ENCODE measurements at places on chromosomes 7 and 10. TPM values are rescaled to one million over a fixed set of nuclear protein-coding genes. Genes with fewer than 3 reads are reported as not detected.
A peak's percentile ranks its signal among the peaks of the same experiment; 100 is the strongest.

DNA sequence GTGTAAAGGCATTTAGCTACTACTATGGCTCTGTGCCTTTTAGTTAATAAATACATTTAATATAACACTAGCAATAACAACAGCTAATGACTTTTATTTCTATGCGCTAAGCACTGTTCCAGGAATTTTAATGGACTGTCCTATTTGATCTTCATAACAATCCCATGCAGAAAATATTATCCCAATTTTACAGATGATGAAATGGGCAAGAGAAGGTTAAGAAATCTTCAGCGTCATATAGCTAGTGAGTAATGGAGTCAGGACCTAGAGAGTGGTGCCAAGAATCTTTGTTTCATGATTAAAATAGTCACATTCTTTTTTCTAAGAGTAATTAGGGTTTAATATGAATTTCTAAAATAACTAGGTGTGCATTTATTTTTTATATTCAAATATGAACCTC is 32.4 kb downstream of the ACTA2 start:
- no peak overlapping the region for H3K27ac ChIP-seq
- no peaks in the 10 kb centered on the region for H3K27me3 ChIP-seq
- H3K36me3 ChIP-seq, result no peaks in the 10 kb centered on the region

- no peaks in the 10 kb centered on the region for H3K27me3 ChIP-seq
- H3K36me3 ChIP-seq, result no peaks in the 10 kb centered on the region
- H3K4me3 ChIP-seq, result no peak overlapping the region
- H3K4me1 ChIP-seq, result peaks cover 35% of the 10 kb centered on the region
- peak; percentile 68 for DNase-seq
Observed at GRCh38 chr10:132570771-132571649, 33.4 kb downstream of the INPP5A start.

GRCh38 chr7:2116989-2117591 is 115.7 kb downstream of the MAD1L1 start:
- H3K27me3 ChIP-seq, result no peaks in the 10 kb centered on the region
- peaks cover 5% of the 10 kb centered on the region for H3K36me3 ChIP-seq
- H3K4me3 ChIP-seq, result no peak overlapping the region
- no peak for DNase-seq
- H3K4me1 ChIP-seq, result peaks cover 26% of the 10 kb centered on the region
- no peak overlapping the region for H3K27ac ChIP-seq

DNA sequence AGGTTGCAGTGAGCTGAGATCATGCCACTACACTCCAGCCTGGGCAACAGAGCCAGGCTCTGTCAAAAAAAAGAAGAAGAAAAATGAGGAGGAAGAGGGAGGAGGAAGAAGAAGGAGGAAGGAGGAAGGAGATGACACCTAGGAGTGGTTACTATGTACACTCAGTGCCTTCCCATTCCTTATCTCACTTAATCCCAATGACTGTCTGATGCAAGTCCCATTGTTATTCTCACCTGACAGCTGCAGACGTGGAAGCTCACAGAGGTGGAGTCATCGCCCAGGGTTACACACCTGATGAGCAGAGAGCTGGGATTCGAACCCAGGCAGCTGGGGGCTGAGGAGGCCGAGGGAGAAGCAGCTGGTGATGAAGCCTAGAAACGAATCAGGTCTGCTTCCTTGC is 258.8 kb downstream of the SNX10 start:
- peaks cover 3% of the 10 kb centered on the region for H3K4me1 ChIP-seq
- H3K27me3 ChIP-seq, result peaks cover 3% of the 10 kb centered on the region
- H3K4me3 ChIP-seq, result no peak overlapping the region
- no peak for DNase-seq

DNA sequence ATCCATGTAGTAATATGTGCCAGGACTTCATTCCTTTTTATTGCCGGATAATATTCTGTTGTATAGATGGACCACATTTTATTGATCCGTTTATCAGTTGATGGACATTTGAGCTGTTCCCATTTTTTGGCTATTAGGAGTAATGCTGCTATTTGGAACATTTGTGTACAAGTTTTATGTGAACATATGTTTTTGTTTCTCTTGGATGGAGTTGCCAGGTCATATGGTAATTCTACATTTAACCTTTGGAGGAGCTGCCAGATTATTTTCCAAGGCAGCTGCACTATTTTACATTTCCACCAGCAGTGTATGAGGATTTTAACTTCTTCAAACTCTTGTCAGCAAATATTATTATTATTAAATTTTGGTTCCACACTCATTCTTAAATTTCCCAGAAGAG is 59.2 kb downstream of the C10orf90 start:
- H3K27ac ChIP-seq, result no peak overlapping the region
- no peak overlapping the region for H3K4me3 ChIP-seq
- H3K27me3 ChIP-seq, result no peaks in the 10 kb centered on the region
- H3K36me3 ChIP-seq, result no peaks in the 10 kb centered on the region
- DNase-seq, result no peak

GRCh38 chr10:132724446-132724845 is 61.5 kb downstream of the NKX6-2 start:
- H3K27me3 ChIP-seq, result no peaks in the 10 kb centered on the region
- no peak overlapping the region for H3K27ac ChIP-seq
- H3K4me3 ChIP-seq, result no peak overlapping the region
- H3K4me1 ChIP-seq, result no peaks in the 10 kb centered on the region

- DNase-seq, result no peak
- H3K4me1 ChIP-seq, result peaks cover 13% of the 10 kb centered on the region
- peak overlapping the region; percentile 99 for H3K27ac ChIP-seq
- H3K36me3 ChIP-seq, result no peaks in the 10 kb centered on the region
Observed at GRCh38 chr7:39948375-39948955, 1.6 kb upstream of the CDK13 start.

DNA sequence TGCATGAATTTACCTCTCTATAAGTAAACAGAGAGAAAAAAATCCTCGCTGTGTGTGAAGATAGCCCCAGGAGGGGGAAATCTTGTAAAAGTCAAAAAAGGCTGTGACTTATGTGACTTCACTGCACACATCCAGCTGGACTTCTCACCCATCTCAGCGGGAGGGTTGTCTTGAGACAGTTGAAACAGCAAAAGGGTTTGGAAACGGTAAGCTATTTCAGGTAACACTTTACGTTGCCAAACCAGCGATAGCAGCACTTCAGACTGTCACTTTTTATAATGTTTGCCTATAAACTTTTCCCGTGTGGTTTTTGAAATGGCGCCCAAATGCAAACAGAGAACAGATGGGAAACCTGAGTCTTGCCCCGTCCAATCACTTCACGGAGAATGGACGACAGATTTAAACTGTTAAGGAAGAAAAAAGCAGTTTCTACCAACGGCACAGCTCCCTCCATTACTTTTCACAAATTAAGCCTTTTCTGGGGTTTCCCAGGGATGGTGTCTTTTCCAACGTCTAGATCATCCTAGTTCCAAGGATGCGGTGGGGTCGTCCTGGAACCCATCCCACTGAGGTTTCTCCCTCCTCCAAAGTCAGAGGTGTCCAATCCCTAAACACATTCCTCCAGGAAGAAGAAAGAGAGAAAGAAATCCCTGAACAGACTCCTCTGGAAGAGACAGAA is 25.2 kb downstream of the FGFR2 start:
- no peaks in the 10 kb centered on the region for H3K27me3 ChIP-seq
- no peaks in the 10 kb centered on the region for H3K36me3 ChIP-seq
- H3K27ac ChIP-seq, result no peak overlapping the region
- H3K4me1 ChIP-seq, result peaks cover 6% of the 10 kb centered on the region
- H3K4me3 ChIP-seq, result no peak overlapping the region

DNA sequence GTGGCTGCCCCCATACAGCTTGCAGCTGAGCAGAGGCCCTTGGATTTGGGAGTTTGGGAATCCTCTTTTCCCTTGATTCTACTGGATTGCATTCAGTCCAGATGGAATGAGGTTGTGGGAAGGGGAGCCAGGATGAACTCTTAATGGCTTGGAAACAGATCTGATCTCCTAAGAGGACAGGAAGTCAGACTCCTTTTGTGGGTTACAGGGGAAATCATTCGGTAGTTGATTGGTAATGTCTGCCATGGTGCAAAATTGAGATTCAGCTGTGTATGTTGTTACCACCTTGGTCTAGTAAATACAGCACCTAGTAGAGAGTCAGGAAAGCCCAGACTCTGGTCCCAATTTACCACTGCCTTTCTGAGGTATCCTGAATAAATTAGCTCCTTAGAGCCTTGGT is 144.2 kb upstream of the TNRC18 start:
- no peak for DNase-seq
- peaks cover 20% of the 10 kb centered on the region for H3K4me1 ChIP-seq
- H3K27me3 ChIP-seq, result no peaks in the 10 kb centered on the region
- H3K27ac ChIP-seq, result no peak overlapping the region

DNA sequence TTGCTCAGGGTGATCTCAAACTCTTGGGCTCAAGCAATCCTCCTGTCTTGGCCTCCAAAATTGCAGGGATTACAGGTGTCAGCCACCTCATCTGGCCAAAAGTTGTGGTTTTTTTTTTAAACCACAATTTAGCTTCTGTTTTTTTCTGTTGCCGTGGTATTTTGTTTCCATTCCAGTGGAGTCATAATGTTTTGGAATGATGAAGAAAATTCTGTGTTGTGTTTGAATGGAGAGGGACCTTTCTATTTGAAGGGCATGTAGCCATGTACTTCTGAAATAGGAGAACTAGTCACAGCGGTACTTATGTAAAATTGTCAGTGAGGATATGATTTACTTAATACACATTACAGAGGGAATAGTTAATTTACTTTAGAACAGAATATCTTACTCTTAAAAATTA is 201.3 kb downstream of the ARL4A start:
- H3K4me1 ChIP-seq, result no peaks in the 10 kb centered on the region
- DNase-seq, result no peak
- H3K27me3 ChIP-seq, result no peaks in the 10 kb centered on the region
- H3K4me3 ChIP-seq, result no peak overlapping the region
- no peaks in the 10 kb centered on the region for H3K36me3 ChIP-seq
- no peak overlapping the region for H3K27ac ChIP-seq

GRCh38 chr10:129442866-129443265 is 24.2 kb upstream of the MGMT start:
- no peaks in the 10 kb centered on the region for H3K27me3 ChIP-seq
- H3K4me1 ChIP-seq, result no peaks in the 10 kb centered on the region
- H3K36me3 ChIP-seq, result no peaks in the 10 kb centered on the region
- no peak overlapping the region for H3K4me3 ChIP-seq
- no peak for DNase-seq
- no peak overlapping the region for H3K27ac ChIP-seq

DNA sequence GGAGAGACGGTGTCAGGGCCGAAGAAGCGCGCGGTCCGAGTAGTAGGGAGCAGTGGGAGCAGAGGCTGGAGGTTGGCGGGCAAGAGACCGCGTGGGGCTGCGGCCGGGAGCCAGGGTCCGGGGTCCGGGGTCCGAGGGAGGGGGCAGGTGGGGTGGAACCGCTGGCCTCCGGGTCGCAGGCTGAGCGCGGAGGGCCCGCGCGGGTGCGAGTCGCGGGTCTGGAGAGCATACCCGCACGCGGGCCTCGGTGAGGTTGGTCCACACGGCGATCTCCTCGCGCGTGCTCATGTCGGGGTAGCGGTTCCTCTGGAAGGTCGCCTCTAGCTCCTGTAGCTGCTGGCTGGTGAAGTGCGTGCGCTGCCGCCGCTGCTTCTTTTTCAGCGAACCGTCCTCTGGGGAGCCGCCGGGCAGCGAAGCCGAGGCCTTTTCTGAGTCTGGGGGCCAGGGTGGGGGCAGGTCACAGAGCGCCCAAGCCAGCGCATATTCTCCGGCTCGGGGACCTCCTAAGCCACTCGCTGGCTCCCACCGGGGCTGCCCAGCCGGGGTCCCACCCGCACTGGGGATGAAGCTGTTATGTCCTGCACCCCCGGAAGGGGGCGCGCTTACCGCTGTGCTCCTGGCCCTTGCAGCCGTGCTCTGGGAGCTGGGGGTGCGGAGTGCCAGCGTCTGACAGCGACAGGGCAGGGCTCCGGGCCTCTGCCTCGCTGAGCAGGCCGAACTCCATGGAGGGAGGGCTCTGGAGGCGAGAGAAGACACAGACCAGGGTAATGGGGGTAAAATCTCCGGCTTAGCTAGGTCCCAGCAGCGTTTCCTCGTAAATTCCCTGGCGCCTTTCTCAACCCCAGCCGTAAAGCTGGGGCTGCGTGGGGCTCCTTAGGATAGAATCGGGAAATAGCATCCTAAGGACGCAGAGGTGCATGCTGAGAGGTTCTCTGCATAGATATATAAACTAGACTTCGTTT is 5.5 kb downstream of the ELOVL3 start:
- peak; percentile 86 for DNase-seq
- no peaks in the 10 kb centered on the region for H3K36me3 ChIP-seq
- H3K4me3 ChIP-seq, result peak overlapping the region; percentile 50
- peaks cover 28% of the 10 kb centered on the region for H3K4me1 ChIP-seq
- H3K27ac ChIP-seq, result no peak overlapping the region
- H3K27me3 ChIP-seq, result peaks cover 38% of the 10 kb centered on the region

- no peak for DNase-seq
- H3K27me3 ChIP-seq, result no peaks in the 10 kb centered on the region
- no peaks in the 10 kb centered on the region for H3K36me3 ChIP-seq
- peaks cover 4% of the 10 kb centered on the region for H3K4me1 ChIP-seq
Observed at GRCh38 chr7:92731335-92732063, 104.9 kb downstream of the CDK6 start.

LIPK gene
- total RNA-seq, result not detected

AKR1D1 gene
- not detected for total RNA-seq

TMEM243 gene
- total RNA-seq, result 108 TPM
